ENCODE measurements at places on chromosomes 4 and X.

DNA sequence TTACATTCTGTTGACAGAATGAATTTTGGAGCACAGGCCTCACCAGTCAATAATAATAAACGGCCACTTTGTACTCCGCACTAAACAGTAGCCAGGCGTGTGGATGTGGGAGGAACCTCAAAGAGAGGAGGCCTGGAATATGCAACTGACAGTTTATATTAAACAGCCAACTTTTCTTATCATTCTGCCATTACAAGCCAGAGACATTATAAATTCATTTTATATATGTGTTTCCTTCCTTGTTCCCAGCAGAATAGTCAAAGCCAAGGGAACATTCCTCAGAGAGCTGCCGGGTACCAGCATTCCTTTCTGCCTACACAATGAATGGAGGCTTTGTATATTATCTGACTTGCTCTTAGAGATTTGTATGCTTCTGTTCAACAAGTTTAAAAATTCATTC is 436.5 kb upstream of the FTHL17 start:
- DNase-seq: no peak

- DNase-seq: no peak
Measured at GRCh38 chr4:56871371-56871866, 36.3 kb upstream of the REST start.

- no peak for DNase-seq
Measured at GRCh38 chr4:25485104-25485503, 108.0 kb downstream of the ANAPC4 start.

- DNase-seq: no peak
Measured at GRCh38 chrX:32985544-32985943, 225.8 kb downstream of the DMD start.

GRCh38 chrX:150032742-150033141 is 94.5 kb upstream of the EOLA2 start:
- DNase-seq: no peak

GRCh38 chrX:65838674-65839073 is 171.2 kb downstream of the MSN start:
- no peak for DNase-seq

DNA sequence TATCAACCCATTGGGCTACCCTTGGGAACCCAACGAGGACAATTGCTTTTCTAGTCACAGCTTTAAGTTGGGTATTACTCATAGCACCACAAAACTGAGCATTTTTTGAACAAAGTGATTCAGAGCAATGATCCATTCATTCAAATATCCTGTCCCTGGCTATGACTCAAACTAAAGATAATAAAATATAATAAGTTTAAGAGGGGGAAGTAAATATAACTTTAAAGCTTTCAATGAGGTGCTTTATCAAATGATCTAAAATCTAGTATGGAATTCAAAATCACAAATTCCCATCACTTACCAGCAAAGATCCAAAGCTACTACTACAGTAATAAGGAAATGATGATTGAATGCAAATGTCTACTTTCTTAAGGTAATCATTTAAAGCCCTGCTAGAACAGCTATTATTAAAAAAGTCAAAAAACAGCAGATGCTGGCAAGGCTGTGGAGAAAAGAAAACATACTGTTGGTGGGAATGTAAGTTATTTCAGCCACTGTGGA is 39.8 kb upstream of the S100G start:
- no peak for DNase-seq

GRCh38 chrX:13162772-13163410 is 118.5 kb upstream of the FAM9C start:
- no peak for DNase-seq

Data from NCI-H1417 treated with DMSO at 0.1 percent for 48 hours (cell line).